Muscle of leg (tissue), 16 donors: ENCODE measurements at places on chromosomes 16 and 17.
A peak's percentile ranks its signal among the peaks of the same experiment; 100 is the strongest.

- DNase-seq = peak; percentile 57
Measured at GRCh38 chr16:84618581-84619460, 943 bp upstream of the COTL1 start.

DNA sequence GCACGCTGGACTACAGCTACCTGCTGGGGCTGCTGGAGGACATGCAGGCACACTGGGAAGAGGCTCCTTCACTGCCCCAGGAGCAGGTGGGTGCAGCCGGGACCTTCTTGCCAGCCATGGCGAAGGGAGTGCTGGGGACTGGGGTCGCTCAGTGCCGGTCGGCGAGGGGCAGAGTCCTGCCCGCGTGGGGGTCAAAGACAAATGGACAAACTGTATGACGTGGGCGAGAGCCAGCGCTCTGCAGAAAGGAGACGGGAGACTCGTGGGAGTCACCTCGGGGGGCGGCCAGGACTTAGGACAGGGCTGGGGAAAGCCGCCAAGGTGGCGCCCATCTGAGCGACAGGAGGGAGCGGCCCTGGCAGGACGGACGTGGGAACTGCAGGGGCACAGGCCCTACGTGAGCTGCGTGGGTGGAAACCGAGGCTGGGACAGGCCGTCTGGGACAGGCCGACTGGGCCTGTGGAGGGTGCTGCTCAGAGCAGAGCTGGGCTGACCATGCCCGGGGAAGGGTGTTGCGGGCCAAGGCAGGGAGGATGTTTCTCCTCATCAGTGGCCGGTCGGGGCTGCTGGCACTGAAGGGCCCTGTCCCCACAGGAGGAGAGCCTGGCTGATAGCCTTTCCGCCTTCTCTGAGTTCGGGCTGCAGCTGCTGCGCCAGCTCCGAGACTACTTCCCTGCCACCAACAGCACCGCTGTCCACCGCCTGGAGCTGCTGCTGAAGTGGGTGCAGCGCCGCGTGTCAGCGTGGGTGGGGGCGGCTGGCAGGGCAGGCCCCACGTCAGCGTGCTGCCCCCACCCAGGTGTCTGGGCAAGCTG, 8.0 kb downstream of the TSR3 start:
- no peak for DNase-seq

- DNase-seq = no peak
Measured at GRCh38 chr16:82134846-82135245, 35.2 kb downstream of the MPHOSPH6 start.

DNA sequence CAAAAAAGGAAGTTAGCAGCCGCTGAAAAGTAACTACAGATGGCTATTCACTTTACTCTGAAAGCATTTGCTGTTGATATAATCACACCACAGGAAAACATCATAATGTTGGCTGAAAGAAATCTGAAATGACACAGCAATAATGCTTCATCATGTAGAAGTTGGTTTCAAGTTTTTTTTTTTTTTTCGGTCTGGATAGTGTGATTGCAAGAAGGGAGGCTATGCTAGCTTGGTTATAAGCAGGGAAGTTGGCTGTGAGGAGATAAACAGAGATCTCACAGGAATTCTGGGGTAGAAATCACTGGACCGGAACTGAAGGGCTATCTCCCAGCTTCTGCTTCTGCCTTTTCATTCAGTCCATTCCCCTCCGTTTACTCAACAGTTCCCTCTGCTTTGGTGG, 57.9 kb downstream of the MYO1D start:
- peak; percentile 56 for DNase-seq

GRCh38 chr17:63697341-63698286, 2.3 kb downstream of the LIMD2 start:
- peak; percentile 43 for DNase-seq

GRCh38 chr16:66231452-66232160, 134.9 kb upstream of the CDH5 start:
- no peak for DNase-seq

DNA sequence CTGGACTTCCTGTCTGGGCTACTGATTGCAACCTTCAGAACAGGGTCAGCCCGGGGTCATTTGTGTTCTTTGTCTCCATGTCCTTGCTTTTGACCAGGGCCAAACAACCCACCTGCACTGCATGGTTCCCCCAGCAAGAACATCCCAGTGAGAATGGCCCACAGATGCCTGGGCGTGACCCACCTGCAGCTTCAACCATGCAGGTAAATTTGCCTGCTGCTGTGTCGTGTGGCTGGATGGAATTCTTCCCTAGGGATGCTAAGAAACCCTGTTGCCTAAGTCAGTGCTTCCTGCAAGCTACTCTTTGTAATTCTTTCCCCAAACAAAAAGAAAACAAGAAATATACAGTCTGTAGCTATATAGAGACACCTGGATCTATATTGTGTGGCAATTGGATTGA, 12.5 kb downstream of the CDH13 start:
- no peak for DNase-seq

- no peak for DNase-seq
Measured at GRCh38 chr17:57294101-57294500, 37.8 kb downstream of the MSI2 start.

GRCh38 chr17:306116-306515, 46.5 kb downstream of the RPH3AL start:
- DNase-seq = no peak

DNA sequence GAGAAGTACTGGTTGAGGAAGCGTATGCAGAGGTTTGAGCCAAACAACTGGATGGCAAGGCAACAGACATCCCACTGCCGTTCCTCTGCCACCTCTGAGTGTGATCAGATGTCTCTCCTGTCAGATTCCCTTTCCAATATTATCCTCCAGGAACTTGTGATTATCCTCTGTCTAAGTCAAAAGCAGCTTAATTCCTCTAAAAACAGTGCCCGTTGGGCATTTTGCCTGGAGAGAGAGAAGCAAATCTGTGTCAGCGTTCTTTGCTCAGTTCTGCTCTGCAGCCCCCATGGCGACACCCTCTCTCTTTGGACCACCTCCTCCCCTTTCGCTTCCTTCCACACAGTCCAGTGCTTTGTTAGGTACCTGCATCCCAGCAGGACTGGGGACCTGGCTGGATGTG, 56.1 kb upstream of the TBX2 start:
- peak; percentile 43 for DNase-seq

DNA sequence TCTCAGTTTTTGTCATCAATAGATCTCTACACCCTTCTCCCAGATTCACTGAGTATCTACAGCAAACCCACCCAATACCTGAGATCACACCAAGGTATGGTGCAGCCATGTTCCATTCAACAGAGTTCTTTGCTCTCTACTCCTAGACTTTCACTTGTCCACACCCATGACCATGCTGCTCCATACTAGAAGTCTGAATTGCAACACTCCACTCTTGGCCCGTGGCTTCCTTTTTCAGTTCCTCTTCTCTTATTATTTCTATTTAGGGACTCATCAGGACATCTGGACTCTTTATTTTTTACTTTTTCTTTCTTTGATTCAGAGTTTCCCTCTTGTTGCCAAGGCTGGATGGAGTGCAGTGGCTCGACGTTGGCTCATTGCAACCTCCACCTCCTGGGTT, 37.1 kb downstream of the YWHAE start:
- DNase-seq = peak; percentile 69

DNA sequence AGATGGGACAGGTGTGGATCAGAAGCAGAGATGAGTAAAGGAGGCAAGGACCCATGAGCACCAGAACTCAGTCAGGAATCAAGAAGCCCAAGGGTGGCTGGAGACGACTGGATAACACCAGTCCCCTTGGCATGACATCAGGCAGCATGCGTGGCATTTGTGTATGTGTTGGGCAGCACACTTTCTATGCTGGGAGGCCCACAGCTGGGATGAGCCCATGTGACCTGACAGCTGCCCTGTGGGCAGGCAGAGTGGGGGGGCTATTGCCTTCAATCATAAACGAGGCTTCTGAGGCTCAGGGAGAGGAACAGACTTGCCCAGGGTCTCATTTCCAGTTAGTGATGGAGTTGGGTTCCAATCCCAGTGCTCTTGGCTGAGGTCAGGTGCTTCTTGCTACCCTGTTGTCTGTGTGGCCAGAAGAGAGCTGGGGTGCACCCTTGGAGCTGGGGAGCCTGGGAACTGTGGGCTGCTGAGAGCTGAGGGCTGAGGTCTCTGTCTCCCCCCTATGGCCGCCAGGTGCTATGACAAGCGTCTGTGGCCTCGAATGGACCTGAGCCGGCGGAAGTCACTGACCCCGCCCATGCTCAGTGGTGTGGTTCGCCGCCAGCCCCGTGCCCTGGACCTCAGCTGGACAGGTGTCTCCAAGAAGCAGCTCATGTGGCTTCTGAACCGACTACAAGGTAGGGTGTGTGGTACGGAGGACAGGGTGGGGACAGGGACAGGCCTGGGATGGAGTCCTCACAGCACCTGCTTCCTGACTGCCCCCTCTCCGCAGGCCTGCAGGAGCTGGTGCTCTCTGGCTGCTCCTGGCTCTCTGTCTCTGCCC, 7.1 kb upstream of the ORAI3 start:
- DNase-seq = peak; percentile 69

DNA sequence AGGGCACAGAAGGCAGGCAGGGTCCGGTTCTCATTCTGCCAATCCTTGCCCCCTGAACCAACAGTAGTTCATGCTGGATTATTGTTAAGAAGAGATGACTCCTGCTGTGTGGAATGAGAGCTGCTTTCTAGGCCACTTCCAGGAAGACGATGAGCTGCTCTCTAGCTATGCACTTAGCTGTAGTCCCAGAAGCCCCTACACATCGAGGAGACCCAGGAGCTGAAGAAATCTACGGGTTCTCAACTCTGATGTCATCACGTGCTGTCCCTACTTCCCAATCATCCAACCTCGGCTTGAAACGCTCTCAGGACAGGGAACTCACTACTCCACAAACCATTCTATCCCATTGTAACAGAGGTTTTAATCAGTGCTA, 29.0 kb upstream of the EMP2 start:
- peak; percentile 89 for DNase-seq

DNA sequence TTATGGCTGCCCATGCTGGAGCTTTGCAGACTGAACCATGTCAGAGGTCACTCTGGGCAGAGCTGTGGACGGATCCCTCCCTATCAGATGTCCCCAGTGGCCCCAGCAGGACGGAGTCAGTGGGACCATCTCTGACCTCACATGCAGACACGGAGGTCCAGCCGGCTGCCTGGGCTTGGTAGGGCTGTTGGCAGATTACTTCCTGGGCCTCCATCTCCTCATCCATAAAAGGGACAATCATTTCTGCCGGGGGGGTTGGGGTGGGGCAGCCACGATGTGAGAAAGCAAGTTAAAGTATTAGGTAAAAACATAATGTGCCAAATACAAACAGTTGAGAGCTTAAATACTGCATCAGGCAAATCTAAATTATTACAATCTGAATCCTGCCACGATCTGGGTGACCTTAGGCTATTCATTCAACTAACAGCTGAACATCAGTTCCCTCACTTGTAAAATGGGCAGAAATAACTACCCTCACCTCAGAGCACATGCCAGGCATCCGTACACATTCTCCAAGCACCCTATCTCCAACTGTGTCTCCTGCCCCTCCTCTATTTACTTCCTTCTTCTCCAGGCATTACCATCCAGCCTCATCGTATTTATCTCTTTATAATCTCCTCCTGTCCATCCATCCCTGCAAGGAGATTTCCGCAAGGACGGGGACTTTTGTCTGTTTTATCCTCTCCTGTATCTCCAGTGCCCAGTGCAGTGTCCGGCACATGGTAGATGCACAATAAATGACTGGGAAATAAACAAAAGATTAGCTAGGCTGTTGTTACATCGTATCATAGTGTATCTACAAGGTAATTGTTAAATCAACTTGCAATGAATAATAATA, 192.3 kb upstream of the FOXF1 start:
- DNase-seq = no peak

DNA sequence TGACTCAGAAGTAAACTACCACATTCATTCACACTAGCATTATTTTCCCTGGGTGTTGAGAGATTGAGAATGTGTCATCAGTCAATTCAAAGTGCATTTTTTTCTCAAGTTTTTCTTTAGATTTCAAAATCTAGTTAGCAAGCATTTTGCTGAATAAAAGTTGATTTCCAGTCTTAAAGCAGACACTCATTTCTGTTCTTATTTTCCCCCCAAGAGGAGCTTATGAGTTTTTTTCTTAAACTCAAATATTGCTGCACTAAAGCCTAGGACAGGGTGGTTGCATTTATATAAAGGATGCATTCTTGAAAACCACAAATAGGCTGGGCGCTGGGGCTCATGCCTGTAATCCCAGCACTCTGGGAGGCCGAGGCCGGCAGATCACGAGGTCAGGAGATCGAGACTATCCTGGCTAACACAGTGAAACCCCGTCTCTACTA, 15.3 kb downstream of the CDH3 start:
- DNase-seq = no peak

GRCh38 chr17:830381-830780, 48.2 kb downstream of the MRM3 start:
- DNase-seq = no peak

- DNase-seq = no peak
Measured at GRCh38 chr16:48161906-48162305, 6.1 kb upstream of the ABCC12 start.

DNA sequence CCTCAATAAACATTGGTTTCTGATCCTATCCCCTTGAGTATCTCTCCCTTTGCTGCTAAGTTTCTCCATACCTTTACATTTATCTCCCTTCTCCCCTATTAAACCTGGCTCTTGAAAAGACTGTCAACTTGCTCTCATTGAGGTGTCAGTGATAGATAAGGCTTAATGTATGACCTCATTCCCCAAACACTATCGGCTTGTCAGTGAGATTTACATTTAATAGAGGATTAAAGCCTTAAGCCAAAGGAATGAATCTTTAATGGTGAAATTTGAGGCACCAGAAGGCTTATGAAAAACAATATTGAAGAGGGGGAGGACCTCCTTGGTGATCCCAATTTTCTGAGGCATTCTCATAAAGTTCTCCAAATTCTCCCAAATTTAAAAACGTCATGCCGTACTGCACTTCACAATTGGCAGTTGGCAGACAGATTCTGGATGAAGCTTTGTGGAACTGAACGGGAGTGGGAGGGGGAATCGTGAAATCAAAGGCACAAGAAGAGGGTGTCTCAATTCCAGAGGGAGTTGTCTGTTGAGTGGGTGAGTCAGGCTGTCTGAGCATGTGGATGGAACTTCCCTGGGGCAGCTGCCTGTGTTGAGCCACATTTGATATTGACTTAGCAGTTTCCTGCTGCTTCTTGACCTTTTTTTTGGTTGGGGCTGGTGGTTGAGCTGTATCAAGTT, 478.8 kb downstream of the NPIPA7 start:
- DNase-seq = no peak

DNA sequence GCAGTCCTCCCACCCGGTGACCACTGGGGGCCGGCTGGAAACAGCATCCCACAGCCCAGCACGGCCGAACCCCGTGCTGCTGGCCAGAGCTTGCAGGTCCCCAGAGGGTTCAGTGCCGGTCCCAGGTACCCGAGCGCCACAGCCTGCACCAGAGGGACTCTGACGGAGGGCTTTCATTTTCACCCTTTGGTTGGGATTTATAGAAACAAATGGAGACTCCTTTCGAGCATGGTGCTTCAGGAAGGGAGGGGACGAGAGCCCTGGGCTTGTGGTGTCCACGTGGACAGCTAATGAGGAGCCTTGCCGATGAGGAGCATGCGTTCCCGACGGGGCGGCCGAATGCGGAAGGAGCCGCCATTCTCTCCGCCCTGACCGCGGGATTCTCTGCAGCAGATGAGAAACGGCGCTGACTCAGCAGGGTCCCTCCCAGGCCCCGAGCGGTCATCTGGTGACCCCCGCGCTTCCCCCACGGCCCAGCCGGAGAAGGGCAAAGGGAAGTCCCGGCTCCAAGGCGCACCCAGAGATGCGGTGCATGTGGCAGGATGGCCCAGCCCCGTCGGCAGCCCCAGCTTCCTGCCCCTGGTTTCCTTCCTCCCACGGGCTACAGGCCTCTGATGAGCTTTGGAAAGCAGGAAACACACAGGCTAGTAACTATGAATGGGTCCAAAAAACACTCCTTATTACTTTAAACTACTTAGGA, 9.8 kb downstream of the SLC38A10 start:
- peak; percentile 89 for DNase-seq

- DNase-seq = no peak
Measured at GRCh38 chr16:70782237-70782636, 18.7 kb downstream of the VAC14 start.

- DNase-seq = no peak
Measured at GRCh38 chr16:764184-764750, 3.7 kb downstream of the MSLN start.
